CD4-positive, alpha-beta T cell treated with Interleukin-4 for 1 hour (primary cell): ENCODE measurements at places on chromosomes 12 and 14.
A peak's percentile ranks its signal among the peaks of the same experiment; 100 is the strongest.

- no peak for DNase-seq
Measured at GRCh38 chr14:38522724-38523123, 266.8 kb upstream of the CLEC14A start.

- DNase-seq = no peak
Measured at GRCh38 chr14:57559576-57559975, 65.9 kb upstream of the CCDC198 start.

- DNase-seq = no peak
Measured at GRCh38 chr14:57652769-57653168, 159.1 kb upstream of the CCDC198 start.

DNA sequence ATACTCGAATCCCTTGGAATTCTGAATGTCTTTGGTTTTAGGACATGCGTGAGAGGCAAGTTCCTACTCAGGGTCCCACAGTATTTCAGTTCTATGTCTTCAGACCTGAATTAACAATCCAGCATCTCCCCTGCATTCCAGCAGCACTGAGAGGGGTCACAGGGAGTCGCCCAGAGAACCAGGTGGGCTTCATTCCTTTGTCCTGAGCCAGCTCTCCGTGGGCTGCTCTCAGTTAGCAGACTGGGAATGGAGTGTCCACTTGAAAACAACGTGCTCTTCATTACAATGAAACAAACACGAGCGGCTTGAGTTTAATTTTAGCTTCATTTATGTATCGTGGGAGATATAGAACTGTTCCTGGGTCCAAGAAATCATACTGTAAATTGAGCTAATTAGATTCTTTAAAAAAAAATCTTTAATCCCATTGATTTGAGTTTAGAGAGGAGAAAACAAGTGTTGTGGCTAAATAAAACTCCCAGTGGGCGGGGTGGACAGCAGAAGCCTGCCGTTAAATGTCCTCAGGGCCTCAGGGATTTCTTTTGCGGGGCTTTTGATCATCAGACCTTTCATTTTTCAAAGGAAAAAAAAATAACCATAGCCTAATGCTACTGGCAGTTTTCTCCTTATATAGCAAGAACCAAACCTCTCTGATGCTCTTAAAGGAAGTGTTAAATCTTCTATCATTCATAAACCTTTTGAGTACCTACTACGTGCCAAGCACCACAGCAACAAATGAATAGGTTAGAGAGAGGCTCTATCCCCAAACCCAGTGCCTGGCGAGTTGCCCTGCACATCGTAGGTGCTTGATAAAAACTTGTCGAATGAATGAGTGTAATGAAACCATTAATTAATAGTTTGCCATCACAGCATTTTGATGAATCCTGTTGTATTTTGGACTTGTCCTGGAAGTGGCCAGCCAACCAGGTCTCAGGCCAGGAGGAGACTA lies 140.4 kb downstream of the CHST11 start:
- DNase-seq = no peak

DNA sequence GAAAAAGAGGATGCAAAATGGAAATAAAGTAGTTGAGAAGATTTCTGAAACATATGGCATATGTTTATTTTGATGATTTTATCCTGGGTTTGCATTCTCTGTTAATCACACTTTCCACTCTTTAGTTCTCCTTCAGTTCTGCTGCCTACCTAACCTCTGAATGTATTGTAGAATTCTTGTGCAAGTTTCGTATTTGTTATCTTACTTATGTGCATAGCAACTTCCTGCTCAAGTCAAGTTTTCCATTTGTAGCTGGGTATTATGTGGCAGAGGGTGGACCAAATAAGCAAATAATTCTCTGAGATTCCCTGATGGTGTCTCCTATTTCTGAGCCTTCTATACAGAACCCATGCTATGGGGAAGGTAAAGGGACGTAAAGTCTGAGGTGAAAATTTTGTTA lies 381.6 kb downstream of the FOXG1 start:
- DNase-seq = no peak

DNA sequence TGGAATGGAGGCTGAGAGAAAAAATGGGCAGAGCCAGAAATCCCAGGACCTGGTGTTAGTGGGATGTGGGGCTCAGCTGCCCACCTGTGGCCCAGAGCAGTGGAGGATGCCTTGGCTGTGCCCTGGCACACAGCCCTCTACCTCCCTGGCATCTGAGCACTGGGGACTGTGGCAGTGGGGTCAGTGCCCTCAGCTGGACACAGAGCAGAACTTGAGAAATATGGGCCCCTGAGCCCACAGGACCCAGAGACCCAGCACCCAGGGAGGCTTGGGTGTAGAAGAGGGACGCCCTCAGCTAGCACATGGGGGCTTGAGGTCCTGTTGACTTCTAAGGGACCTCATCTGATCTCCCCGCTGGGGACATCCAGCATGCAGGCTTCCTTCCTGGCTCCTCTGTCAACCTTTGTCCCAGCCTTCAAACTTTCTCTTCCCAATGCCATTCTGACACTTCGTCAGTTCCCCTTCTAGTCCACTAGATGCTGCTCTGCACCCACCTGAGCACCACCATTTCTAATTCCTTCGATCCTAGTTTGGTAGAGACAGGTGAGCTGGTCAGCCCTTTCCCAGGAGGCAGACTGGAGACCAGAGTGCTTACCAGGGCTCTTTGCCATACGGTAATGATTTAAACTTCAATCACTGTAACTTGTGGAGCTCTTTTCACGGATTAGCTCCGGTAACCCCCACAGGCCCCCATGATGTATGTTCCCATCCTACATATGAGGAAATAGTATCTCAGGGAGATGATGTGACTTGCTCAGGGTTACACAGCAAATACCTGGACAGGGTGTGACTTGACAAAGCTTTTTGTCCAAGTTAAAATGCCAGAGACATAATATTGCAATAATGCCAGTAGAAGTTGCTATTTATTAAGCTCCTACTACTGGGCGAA lies 143.7 kb downstream of the ASCL4 start:
- DNase-seq = no peak

- no peak for DNase-seq
Measured at GRCh38 chr12:25327321-25327720, 76.6 kb upstream of the KRAS start.

GRCh38 chr12:66196806-66197205 lies 7.8 kb downstream of the IRAK3 start:
- no peak for DNase-seq

DNA sequence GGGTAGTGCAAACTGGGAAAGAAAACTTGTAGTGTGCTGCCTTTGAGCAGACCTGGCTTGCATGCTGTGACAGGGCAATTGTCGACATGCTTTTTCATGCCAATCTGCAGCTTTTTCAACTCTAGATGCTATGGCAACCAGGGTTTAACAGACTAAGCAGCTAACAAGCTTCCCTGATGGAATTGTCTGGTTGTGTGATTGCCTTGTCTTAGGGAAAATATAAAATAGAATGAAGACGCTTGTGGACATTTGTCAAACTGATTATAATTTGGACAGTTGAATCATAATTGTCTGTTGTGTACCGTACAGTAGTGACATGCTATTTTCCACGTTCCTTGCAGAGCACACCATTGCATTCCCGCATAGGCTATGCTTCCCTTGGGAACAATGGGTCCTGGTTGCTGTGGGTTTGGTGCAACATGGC lies 113.0 kb downstream of the FOXG1 start:
- no peak for DNase-seq

DNA sequence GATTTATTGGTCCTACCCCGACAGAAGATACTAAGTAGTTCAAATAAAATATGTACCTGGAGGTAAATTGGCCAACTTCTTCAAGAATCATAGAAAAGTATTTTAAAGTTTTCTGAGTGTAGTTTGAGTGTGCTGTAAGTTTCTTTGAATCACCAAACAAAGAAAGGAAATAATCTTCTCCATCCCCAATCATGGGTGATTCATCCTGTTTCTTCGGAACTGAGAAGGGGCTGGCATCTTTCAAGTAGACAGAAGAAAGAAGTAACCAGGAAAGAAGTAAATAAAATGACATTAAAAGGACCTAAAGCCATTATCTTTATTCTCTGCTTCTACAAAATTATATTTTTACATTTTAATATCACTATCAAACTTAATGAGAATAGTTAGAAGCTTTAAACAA lies 6.8 kb downstream of the LMNTD1 start:
- no peak for DNase-seq

DNA sequence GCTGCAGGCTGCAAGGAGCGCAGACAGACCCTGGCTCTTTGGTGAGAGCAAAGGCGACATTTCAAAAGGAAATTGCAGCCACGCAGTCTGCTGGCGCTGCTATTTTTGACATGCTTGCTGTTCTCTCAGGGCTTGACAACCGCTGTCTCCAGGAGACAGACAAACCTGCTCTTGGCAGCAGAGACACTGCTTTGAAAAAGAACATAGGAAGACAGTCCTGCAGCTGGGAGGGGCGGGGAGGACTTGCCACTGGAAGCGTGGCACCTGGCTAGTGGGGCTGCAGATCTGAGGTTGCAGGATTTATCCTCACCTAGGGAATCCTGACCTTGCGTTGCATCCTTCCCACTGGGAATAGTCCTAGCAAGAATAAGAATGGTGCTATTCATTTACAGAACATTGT lies 91.8 kb upstream of the KCNA1 start:
- no peak for DNase-seq

DNA sequence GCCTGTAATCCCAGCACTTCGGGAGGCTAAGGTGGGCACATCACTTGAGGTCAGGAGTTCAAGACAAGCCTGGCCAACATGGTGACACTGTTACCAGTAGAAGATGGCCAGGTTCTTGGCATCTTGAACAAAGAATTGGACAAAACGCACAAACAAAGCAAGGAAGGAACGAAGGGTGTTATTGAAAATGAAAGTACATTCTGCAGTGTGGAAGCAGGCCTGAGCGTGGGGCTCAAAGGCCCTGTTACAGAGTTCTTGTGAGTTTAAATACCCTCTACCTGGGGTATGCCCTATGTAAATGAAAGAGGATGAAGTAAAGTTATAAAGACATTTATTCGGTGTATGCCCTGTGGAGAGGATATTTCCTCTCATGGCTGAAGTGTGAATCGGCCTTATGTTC lies 20.8 kb upstream of the CDK17 start:
- DNase-seq = peak; percentile 53

- no peak for DNase-seq
Measured at GRCh38 chr12:103160622-103161021, 203.1 kb downstream of the ASCL1 start.

DNA sequence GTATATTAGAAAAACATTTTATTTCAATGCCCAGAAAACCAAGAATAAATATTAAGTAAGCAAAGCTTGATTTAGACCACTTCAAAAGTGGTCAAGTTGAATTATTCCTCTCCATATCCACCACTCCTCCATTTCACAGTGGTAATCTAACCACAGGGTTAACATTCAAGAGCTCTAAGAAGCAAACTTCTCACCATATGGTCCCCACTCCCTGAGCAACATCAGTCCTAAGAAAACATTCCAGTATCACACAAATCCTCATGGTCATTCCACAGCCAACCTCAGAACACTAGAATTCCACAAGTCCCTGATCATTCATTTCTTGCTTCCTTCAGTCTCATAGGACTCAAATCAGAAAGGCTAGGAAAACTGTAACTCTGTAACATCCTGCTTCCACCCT lies 47.9 kb downstream of the ST8SIA1 start:
- DNase-seq = no peak

GRCh38 chr12:3931206-3931605 lies 58.0 kb upstream of the PARP11 start:
- DNase-seq = peak; percentile 42

DNA sequence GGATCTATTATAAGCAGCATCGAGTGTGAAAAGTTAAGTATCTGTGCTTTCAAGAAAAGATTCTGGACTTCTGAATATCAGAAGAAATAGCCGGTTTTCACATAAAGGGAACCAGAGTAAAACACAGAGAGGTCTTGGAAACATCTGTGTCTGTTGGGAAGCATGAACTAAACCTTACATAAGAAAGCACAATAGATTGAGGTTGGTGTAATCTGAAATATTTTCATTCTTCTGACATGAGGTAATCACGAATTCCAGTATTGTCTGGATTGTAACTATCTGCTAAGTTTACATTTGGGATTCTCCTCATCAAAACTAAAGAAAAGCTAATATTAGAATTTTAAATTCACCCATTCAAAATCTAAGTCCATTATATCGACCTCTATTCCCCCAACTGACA lies 161.3 kb downstream of the CPNE8 start:
- DNase-seq = no peak

DNA sequence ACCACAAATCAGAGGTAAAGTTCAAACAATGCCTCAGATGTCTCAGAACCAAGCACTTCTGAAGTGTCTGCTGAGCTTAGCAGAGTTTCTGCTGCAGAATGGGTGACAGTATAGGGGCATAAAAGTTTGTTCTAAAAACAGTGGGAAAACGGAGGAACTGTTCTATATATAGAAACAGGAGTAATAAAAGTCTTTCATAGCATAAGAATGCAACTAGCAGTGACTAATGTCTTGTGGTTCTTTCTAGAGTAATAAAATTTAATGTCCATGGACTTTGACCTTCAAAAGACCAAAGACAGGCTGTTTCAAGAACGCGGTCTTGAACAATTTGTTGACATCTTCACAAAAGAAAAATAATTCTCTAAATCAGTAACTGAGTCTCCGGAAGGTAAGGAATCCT lies 107.5 kb upstream of the FAR2 start:
- DNase-seq = no peak

- DNase-seq = no peak
Measured at GRCh38 chr14:50533241-50533705, 904 bp upstream of the MAP4K5 start.

DNA sequence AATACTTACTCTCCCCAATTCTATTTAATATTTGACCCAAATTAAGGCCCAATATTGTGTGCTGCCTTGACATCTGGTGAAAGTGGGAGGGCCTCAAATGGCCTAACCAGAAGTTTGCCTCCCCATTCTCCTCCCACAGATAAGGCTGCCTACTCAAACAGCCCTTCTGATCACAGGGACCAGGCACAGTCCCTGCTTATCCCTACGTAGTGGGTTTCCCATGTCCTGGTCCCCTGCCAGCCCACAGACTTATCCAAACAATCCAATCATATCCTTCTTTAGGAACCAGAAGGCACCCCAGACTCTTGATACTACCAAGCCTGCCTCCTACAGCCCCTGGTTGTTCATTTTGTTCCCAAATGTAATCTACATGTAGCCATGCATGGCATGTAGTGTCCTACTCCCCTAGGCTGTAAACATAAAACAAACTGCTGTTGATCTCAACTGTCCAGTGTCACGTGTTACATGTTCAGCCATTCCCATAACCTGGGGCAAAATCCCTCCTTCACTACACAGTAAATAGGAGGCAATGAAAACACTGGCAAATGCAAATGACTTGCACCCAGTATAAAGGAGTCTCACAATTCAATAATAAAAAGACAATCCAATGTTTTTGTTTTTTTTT lies 49.3 kb downstream of the EEA1 start:
- DNase-seq = no peak

DNA sequence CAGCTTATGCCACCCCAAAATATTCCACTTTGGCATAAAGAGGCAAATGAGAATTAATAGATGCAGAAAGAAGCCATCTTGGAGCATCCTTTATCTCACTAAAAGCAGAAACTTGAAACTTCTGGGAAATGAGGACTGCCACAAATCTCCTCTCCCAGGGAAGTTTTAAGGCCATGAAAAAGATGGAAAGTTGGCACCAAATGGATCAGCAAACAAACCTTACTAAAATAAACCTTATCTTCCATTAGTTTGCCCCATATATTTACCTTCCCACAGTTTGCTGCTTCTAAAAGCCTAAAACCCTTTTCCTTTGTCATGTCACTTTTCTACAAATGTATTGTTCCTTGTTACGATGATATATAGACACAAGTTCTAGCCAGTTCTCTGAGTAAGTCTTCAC lies 340.0 kb upstream of the USP15 start:
- no peak for DNase-seq

- DNase-seq = no peak
Measured at GRCh38 chr12:90489141-90489540, 465.8 kb downstream of the CCER1 start.

GRCh38 chr12:87163122-87163521 lies 866.1 kb downstream of the C12orf50 start:
- no peak for DNase-seq

- DNase-seq = peak; percentile 50
Measured at GRCh38 chr12:113086249-113087164, 30.0 kb downstream of the DTX1 start.
